ENCODE measurements at places on chromosomes 1 and 21.

DNA sequence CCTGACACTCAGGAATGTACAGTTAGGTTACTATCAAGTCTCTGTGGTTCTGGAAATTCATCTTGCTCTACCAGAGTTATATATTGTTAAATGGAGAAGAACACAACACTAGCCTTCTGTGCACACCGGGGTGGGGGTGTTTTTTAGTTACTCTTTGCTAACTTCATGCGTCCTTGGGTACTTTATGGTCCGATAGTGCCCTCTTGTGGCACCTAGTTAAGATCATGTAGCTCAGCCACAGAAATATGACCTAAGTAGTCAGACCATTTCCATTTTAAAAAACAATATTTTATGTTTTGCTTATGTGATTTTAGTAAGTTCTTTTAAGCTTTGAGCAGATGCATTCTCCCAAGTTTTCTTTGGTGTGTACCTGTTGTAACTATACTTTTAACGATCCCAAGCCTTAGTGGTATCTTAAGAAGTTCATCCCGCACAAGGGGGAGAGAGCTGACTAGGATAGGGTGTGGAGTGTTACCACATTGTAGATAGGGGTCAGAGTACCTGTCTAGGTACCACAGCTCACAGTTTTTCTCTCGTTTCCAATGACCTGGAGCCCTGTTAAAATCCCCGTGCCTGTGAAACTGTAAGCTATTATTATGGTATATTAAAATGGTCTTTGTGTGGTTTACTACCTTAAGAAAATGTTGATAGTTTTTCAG lies 20.6 kb upstream of the SH3D21 start:
- H3K4me3 ChIP-seq: no peak overlapping the region
- H3K4me1 ChIP-seq: no peaks in the 10 kb centered on the region

- DNase-seq: no peak
- H3K4me1 ChIP-seq: peaks cover 4% of the 10 kb centered on the region
- peak overlapping the region; percentile 44 for H3K27ac ChIP-seq
- H3K27me3 ChIP-seq: no peaks in the 10 kb centered on the region
- H3K36me3 ChIP-seq: no peaks in the 10 kb centered on the region
Observed at GRCh38 chr1:23196627-23197328, 20.5 kb downstream of the HTR1D start.

GRCh38 chr1:56399795-56400194 lies 179.6 kb downstream of the PLPP3 start:
- no peak overlapping the region for H3K4me3 ChIP-seq
- H3K27me3 ChIP-seq: no peaks in the 10 kb centered on the region
- H3K4me1 ChIP-seq: peaks cover 2% of the 10 kb centered on the region
- DNase-seq: no peak
- H3K27ac ChIP-seq: no peak overlapping the region
- no peaks in the 10 kb centered on the region for H3K36me3 ChIP-seq

- peak; percentile 87 for DNase-seq
- H3K4me1 ChIP-seq: peaks cover 23% of the 10 kb centered on the region
- no peaks in the 10 kb centered on the region for H3K27me3 ChIP-seq
Observed at GRCh38 chr1:16167331-16168143, 11.7 kb upstream of the EPHA2 start.

- no peak for DNase-seq
- no peak overlapping the region for H3K27ac ChIP-seq
- no peaks in the 10 kb centered on the region for H3K27me3 ChIP-seq
- H3K36me3 ChIP-seq: no peaks in the 10 kb centered on the region
Observed at GRCh38 chr1:79259390-79260336, 253.1 kb upstream of the ADGRL4 start.

GRCh38 chr1:74286414-74286813 lies 51.2 kb downstream of the TNNI3K start:
- no peak overlapping the region for H3K27ac ChIP-seq
- no peak overlapping the region for H3K4me3 ChIP-seq
- DNase-seq: no peak
- H3K36me3 ChIP-seq: no peaks in the 10 kb centered on the region

GRCh38 chr1:218347723-218348627 lies 2.8 kb downstream of the TGFB2 start:
- DNase-seq: no peak
- no peaks in the 10 kb centered on the region for H3K36me3 ChIP-seq
- H3K4me1 ChIP-seq: peaks cover 7% of the 10 kb centered on the region
- H3K27ac ChIP-seq: no peak overlapping the region
- peak overlapping the region; percentile 78 for H3K4me3 ChIP-seq

DNA sequence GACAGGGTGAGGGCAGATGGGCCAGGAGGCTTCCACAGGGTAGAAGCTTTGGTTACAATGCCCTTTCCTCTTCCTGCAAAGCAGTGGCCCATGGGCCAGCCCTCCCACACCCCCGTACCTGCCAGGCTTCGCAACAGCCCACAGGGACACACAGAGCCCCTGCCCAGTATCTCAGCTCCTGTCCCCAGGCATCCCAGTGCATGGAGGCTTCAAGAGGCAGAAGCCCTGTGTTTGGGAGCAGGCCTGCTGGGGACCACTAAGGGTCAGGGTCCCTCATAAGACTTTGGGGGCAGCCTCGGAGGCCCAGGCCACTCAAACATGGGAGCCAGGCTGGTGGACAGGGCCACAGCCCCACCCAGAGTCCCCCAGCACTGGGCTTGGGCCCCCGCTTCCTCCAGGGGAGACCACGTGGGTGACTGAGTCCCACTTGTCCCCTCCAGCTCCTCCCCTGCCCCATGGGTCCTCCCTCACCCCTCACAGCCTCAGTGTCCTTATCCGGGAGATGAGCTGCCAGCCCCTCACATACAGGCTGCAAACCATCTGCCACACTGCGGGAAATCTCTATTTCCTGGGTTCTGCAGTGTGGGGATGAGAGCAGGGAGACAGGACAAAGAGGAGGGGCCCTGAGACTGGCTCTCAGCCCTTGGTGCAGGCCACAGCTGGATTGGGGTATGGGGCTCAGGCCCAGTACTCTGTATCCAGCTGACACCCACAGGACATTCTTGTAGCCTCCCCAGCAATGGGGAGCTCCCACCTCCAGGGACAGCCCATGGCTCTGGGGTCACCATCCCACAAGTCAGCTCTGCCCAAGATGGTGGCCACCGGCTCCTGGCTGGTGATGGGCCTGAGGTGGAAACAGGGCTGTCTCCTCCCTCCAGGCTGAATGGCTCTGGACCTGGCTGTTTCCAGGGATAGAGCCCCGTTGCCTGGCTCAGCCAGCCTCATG lies 50.7 kb downstream of the WNT9A start:
- no peak overlapping the region for H3K4me3 ChIP-seq
- no peak for DNase-seq
- H3K36me3 ChIP-seq: no peaks in the 10 kb centered on the region
- H3K27ac ChIP-seq: no peak overlapping the region
- H3K27me3 ChIP-seq: no peaks in the 10 kb centered on the region
- H3K4me1 ChIP-seq: peaks cover 20% of the 10 kb centered on the region

GRCh38 chr1:94862718-94863117 lies 42.6 kb downstream of the SLC44A3 start:
- H3K4me1 ChIP-seq: peaks cover 43% of the 10 kb centered on the region
- no peaks in the 10 kb centered on the region for H3K27me3 ChIP-seq
- no peak overlapping the region for H3K4me3 ChIP-seq
- no peak overlapping the region for H3K27ac ChIP-seq

DNA sequence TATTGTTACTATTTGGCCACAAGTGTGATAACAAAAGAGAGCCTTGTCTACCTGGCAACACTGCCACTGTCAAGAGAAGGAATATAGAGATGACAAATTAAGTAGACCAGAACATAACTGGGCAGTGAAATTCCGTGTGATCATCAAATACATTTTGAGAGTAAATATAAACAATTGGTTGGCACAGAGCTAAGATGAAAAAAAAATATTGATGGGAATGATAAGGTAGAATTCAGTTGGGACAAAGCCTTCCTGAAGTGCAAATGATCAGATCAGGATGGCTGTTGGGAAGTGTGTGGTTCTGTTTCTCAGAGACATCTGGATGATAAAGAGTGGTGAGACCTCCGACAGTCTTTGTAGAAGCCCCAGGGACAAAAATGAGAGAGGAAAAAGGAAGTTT lies 205.5 kb upstream of the CAMK1G start:
- no peak for DNase-seq
- H3K4me1 ChIP-seq: peaks cover 9% of the 10 kb centered on the region
- no peak overlapping the region for H3K4me3 ChIP-seq
- H3K36me3 ChIP-seq: no peaks in the 10 kb centered on the region
- no peak overlapping the region for H3K27ac ChIP-seq

- no peaks in the 10 kb centered on the region for H3K4me1 ChIP-seq
- peaks cover 97% of the 10 kb centered on the region for H3K36me3 ChIP-seq
- H3K4me3 ChIP-seq: no peak overlapping the region
- H3K27me3 ChIP-seq: no peaks in the 10 kb centered on the region
Observed at GRCh38 chr1:180094705-180095295, 59.9 kb upstream of the QSOX1 start.

DNA sequence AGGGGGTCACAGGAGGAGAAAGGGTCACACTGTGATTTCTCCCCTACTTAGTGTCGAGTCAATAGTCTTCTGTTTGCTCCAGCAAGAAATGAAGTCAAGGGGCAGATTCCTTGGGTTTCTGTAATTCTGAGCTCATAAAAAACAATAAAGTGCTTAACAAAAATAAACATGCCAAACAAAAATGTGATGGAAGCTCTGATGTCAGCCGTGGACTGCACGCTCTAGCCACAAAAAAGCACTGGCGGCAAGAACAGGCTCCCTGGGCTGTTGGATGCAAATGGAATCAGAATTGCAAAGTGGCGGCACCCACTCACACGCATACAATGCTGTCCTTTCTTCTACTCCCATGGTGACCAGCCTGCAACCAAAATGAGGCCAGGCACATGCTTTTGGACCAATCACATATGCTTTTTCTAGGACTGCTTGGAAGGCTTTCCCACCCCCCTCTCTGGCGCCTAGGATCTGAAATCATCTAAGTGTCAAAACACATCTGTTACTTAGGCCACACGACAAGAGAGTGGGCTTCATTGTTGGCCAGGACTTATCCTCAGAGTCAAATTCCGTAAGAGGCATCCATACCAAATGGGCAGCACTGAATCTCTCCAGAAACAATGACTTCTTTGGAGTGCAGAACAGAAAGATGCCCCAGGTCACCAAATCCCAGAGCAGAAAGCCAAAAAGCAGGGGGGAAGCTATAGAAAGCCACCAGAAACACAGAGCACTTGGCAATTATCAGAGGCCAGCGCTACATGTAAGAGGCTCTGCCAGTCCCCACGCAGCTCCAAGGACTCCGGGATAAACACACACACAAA lies 9.2 kb downstream of the C1orf198 start:
- H3K4me3 ChIP-seq: no peak overlapping the region
- no peaks in the 10 kb centered on the region for H3K27me3 ChIP-seq
- H3K36me3 ChIP-seq: peaks cover 60% of the 10 kb centered on the region
- peaks cover 40% of the 10 kb centered on the region for H3K4me1 ChIP-seq

DNA sequence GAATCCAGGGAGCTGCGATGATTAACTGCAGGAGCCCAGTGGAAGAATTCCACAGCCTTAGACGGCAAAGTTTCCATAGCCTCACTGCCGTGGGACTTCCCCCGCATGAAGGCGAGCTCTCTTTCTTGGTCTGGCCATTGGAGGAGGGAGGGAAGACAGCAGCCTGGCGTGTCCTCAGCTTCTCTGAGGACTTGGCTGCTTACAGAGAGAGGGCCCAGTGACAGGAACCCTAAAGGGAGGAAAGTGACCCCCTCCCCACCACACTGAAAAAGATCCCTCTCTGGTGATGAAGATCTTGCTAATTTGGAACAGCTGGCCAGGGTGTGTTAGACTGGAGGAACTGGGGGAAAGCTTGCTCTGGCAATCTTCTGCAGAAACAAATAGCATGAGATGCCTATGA lies 41.0 kb downstream of the ATP2B4 start:
- H3K4me1 ChIP-seq: peaks cover 18% of the 10 kb centered on the region
- no peaks in the 10 kb centered on the region for H3K36me3 ChIP-seq
- H3K27ac ChIP-seq: no peak overlapping the region
- H3K27me3 ChIP-seq: no peaks in the 10 kb centered on the region
- DNase-seq: no peak
- H3K4me3 ChIP-seq: no peak overlapping the region

- H3K27me3 ChIP-seq: no peaks in the 10 kb centered on the region
- H3K4me1 ChIP-seq: no peaks in the 10 kb centered on the region
- H3K4me3 ChIP-seq: no peak overlapping the region
- no peaks in the 10 kb centered on the region for H3K36me3 ChIP-seq
Observed at GRCh38 chr1:160459056-160459455, 58.7 kb downstream of the VANGL2 start.
